Islet precursor cell (in vitro differentiated cells): ENCODE measurements at places on chromosomes 4 and X.

GRCh38 chr4:132228676-132229075, 920.4 kb upstream of the PCDH10 start:
- no peak for DNase-seq

GRCh38 chr4:53635697-53636483, 44.6 kb upstream of the LNX1 start:
- DNase-seq, result no peak

- DNase-seq, result no peak
Measured at GRCh38 chrX:54866609-54867008, 54.0 kb upstream of the TRO start.

DNA sequence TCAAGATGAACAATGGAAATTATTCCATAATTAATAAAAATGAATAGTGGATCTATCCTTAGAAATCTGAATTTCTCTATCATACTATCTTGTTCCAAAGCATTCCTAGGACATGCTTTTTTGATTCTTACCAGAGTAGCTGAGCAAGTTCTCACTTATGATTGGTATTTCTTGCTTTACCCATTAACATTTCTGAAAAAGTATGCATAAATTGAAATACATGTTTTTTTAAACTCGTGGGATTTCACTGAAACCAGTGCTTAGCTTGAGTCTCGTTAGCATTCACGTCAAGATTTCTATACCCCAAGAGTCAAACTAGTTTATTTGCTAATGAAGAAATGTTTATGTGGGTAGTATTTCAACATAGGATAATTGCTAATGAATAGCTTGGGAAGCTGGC, 89.0 kb downstream of the ELOVL6 start:
- no peak for DNase-seq

- no peak for DNase-seq
Measured at GRCh38 chrX:81202456-81202819, 536 bp downstream of the SH3BGRL start.

DNA sequence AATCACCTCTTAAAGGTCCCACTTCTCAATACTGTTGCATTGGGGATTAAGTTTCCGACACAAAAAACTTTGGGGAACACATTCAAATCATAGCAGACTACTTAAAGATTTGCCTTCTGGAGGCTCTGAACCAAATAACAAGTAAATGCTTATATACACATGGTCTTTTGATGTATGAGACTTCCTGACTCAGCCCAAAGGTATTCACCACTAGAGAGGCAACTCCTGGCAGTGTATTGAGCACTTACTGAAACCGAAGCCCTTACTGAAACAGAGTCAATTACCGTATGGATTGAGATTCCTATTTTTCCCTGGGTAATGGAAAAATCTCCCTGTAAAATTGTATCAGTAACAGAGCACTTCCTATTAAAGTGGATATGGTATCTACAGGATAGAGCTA, 45.4 kb downstream of the ZCCHC13 start:
- peak; percentile 53 for DNase-seq

- DNase-seq, result no peak
Measured at GRCh38 chr4:118173956-118174725, 139.9 kb downstream of the NDST3 start.

DNA sequence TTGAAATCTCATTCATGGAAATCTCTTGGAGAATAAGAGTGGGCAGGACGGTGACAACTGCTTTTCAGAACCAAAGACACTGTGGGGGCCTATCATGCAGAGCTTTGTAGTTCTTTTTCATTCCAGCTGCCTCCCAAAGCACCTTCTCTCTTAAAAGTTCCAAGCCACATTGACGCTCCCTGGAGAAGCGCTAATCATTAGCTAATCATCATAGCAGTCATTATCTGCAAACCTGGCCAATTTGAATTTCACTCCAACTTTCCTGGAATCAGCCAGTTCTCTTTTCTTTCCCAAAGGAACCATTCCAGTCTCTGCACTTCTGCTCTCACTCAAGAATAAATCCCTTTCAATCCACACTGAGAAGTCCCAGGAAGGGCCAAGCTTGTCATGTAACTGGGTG, 1144.1 kb upstream of the IGFBP7 start:
- no peak for DNase-seq

GRCh38 chr4:142955501-142955900, 109.4 kb upstream of the INPP4B start:
- no peak for DNase-seq

DNA sequence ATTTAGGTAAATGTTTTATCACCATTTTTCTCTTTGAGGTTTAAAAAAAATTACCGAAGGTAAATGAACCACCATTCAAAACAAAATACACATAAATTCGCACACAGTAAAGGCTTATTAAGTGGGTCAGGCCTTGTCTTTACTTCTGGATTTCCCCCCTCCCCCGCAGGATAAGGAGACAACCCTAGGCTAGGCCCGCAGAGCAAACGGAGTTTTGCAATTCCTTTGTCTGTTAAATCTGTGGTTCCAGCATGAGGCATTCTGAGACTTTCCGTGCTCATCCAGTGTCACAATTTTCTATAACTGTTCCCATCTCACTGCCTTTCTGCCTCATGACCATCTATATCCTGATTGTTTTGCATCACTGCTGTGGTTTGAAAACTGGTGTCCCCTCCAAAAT, 307.4 kb downstream of the DCHS2 start:
- DNase-seq, result no peak

DNA sequence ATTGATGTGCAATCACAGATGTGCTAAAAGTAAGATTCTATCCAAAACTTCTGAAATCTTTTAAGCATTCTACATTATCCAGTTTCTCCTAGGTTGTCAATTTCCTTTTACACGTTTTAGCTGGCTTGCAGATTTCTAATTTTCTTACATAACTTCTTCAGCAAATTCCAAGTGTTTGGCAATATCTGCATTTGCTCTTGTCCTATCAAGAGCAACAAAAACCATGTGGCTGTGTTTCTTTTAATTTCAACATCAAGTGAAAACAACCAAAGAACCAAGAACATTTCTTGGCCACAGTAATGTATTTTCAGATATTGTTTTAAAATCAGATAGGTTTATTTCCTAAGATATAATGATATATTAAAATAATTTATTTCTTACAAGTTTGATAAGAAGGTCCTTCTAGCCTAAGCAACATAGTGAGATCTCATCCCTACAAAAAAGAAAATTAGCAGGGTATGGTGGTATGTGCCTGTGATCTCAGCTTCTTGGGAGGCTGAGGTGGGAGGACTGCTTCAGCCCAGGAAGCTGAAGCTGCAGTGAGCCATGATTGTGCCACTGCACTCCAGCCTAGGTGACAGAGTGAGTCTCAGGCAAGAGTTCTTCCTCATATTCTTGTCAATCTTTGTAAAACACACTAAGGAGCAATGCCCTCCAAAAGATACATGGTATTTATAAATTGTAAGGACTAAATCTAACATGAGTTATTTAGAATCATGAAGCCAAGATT, 131.4 kb upstream of the NAP1L5 start:
- DNase-seq, result no peak

GRCh38 chrX:150651906-150652305, 41.3 kb upstream of the MTMR1 start:
- DNase-seq, result no peak

- DNase-seq, result no peak
Measured at GRCh38 chr4:52592287-52592686, 66.8 kb downstream of the USP46 start.

DNA sequence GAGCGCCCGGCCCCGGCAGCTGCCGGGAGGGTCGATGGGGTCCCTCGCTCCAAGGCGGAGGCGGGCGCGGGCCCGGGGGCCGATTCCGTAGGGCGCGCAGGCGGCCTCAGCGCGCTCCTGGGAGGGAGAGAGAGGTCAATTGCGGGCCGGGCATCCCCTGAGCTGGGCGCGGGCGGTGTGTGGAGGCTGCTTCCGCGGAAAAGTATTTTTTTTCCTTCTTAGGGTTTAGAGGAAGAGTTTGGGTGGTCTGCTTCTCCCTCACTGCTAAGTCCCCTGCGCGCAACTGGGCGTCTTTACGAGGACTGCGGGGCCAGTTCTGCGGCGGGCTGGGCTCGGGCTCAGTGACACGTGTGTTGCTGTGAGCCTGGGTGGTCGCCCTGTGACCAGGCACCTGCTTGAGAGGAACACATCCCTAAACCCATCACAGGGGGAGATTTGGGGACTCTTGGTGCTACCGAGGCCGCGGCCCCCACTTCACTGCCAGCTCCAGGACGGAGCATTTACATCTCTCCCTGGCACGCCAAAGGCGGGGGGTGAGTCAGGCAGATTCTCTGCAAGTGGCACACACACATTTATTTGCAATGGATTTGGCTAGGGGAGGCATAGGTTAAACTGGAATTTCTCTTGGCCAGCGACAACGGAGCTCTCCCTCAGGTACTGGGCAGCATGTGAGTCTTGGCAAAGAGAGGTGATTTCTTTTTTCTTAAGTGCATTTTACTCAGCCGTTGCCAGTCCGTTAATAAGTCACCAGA, 151.2 kb upstream of the SLC4A4 start:
- DNase-seq, result peak; percentile 57

GRCh38 chr4:159422019-159422418, 319.1 kb downstream of the RAPGEF2 start:
- no peak for DNase-seq

- no peak for DNase-seq
Measured at GRCh38 chr4:185040523-185040922, 22.2 kb downstream of the HELT start.

GRCh38 chrX:19616016-19616415, 100.7 kb upstream of the MAP3K15 start:
- no peak for DNase-seq

- DNase-seq, result peak; percentile 48
Measured at GRCh38 chr4:3399277-3400194, 42.2 kb upstream of the HGFAC start.

- no peak for DNase-seq
Measured at GRCh38 chr4:140995058-140995457, 138.2 kb downstream of the RNF150 start.

DNA sequence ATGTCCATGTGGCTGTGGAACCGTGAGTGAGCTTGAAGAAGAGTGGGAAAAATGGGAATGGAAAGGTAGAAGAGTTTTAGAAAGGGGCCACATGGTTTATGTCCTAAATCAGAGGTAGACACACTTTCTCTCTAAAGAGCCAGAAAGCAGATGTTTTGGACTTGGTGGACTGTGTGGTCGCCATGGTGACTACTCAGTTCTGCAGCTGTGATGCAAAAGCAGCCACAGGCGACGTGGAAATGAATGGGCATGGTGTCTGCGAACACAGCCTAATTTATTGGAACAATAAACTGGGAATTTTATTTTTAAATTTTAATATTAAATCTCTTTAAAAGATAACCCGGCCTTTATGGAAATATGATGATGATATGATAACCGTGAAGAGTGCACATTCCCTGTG, 386.0 kb upstream of the FAT1 start:
- no peak for DNase-seq

DNA sequence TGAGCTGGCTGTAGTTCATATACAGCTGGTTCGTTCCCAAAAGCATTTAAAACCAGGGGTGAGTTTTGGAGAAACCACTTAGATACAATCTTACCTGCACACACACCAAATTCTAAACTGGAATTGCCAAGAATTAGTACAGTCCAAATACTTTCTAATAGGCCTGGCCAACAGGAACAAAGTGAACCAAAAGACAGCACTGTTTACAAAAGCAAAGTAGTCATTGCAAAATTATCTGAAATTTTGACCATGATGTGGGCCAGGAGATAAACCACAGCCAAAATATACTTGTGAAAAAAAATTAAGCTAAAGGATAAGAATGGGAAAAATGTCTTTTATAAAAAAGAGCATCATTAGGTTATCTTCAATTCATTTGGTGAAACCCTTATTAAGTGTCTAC, 37.9 kb upstream of the NAP1L5 start:
- DNase-seq, result no peak

- DNase-seq, result no peak
Measured at GRCh38 chr4:36292556-36293188, 11.3 kb downstream of the DTHD1 start.

DNA sequence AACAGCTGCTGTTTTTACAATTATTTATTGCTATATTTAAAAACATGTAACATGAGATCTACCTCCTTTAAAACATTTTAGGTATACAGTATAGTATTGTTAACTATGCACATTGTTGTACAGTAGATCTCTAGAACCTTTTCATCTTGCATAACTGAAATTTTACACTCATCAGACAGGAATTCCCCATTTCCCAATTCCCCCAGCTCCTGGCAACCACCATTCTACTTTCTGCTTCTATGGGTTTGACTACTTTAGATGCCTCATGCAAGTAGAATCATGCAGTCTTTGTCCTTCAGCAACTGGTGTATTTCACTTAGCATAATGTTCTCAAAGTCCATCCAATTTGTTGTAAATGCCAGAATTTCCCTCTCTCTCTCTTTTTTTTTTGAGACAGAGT, 9.7 kb upstream of the LSM6 start:
- no peak for DNase-seq

- DNase-seq, result no peak
Measured at GRCh38 chr4:47040828-47041227, 9.5 kb downstream of the GABRB1 start.

DNA sequence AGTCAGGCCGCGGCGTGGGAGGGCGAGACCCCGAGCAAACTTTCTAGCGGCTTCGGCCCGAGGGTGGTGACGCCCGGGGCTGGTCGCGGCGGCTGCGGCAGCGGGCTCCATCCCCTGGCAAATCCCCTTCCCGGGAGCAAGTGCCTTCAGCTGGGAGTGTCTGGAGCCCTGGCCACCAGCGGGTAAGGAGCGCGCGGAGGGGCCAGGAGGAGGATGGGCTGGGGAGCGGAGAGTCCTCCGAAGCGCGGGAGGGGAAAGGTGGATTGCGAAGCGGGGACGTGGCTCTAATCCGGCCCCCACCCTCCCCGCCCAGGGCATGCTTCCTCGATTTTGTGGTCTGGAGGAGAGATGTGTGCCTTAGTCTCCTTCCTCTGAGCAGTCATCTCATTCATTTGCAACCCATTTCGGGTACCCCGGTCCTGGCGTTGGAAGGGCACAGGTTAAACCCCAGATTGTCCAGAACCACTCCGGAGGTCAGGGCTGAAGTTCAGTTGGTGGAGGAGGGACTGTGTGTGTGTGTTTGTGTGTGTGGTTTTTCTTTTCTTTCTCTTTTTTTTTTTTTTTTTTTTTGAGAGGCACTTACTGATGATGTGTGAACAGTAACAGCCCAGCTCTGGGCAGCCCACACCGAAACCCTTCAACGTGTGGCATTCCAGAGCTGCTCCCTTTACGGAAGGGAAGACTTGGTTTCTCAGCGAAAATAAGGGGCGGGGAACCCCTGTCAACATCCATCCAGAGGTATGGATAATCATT, 516 bp downstream of the SGMS2 start:
- DNase-seq, result peak; percentile 81
